IPS DF 19.7 (cell line): ENCODE measurements at places on chromosomes 2 and 18.

DNA sequence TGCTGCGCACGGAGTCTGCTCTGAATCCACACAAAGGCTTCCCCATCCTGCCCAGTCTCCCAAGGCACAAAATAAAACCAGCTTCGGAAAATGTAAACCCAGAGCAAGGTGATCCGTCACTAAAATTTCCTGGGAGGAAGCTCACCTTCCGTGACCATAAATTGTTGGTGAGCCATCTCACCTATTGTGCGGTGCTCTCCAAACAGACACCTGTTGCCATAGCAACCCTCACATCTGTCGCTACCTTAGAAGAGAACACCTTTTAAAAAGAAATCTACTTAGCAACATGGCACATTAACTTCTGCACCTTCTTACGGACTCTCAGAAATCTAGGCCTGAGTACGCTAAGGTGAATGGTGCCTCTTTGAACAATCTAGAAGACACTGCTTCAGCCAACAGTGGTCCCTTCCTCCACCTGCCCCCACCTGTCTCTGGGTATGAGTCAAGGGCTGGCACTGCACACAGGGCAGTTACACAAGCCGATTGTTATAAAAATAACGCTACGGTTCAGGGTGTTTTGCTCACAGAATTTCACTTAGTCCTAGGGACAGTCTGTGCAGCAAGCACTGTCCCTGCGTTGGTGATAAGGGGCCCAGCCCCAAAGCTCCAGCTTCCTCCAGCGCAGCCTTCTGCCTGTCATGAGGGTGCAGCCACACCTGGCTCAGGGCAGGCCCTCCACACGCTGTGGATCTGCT is 114.9 kb upstream of the ID2 start:
- DNase-seq = no peak

DNA sequence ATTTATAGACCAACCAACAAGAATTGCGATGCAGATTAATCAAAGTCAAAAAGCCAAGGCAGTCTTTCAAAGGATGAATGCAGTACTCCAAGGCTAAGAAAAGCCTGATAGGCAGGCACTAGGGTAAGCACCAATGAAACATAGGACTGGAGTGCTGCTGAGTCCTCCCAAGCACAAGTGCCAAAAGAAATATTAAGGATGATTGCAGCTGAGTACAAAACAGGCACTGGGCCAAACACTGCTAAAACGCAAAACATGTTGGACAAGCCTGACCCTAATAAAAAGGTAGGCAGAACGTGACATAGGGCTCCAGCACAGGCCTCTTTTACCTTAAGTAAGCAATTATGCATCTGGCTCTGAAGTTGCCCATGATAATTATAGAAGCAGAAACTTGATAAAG is 160.1 kb upstream of the LRP1B start:
- no peak for DNase-seq

DNA sequence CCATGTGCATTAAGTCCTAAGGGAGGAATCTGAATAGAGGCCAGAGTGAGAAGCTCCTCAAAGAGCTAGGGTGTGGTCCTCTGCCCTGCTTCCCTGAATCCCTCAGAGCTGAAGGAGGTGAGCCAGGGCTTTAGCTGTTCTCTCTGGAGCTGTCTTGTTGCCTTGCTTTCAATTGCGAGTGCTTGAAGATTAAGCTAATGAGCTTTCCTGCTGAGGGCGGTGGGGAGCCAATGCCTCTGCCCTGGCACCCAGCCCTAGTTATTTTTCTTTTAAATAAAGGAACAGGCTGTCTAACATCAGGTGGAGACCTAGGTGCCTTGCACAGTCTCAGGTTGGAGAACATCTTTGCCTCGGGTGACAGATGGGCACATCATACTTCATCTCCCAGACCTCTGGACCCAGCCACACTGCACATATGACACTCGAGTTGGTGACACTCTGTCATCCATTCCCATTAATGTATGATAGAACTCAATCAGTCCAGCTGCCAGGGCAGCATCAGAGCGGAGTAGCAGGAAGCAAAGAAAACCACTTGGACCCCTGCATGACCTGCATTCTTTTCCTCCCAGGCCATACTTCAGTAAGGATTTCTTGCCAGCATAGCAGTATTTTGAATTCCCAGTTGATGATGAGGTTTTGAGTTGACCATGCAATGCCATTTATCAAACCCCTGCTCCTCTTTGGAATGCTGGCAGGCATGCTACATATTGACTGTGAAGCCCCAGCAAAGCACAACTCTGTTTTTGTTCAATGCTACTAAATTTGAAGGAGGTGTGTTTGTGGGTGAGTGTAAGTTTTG is 292.7 kb downstream of the RNF144A start:
- DNase-seq = no peak

DNA sequence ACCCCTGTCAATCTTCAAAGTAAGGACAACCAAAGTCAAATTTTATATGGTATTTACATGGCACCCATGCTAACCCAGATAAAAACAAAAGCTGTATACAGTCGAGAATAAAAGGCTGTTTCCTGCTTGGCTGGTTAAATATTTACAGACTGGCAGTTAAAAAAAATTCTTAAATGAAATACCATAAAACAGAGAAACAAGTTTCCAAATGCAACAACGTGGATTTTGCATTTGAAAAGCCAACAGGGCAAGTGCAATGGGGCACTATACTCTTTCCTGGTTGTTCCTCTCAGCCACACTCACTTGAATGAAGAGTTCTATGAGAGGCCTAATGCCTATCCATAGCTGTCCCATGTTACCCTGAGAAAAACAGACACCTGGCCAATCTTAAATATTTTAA is 6.1 kb upstream of the NR4A2 start:
- no peak for DNase-seq

DNA sequence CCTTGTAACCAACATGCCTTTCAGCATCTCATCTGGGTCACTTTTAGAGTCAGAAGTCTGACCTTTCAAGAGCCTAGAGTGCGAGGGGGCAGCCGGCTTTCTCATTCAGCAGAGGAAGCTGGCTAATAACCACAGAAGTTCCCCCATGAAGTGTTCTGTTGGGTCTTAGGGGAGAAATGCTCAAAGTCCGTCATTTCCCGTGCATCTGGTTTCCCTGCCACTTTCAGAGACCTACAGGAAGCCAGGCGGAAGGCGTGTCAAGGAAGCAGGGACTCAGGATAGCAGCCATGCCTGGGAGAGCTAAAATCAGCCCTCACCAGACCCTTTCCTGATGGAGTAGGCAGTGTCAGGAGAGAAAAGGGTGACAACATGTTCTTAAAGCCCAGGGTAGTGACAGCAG is 301.8 kb upstream of the ID2 start:
- no peak for DNase-seq

GRCh38 chr2:152488075-152488474 is 153.1 kb downstream of the FMNL2 start:
- no peak for DNase-seq

GRCh38 chr2:9139491-9140443 is 66.8 kb upstream of the ASAP2 start:
- no peak for DNase-seq

DNA sequence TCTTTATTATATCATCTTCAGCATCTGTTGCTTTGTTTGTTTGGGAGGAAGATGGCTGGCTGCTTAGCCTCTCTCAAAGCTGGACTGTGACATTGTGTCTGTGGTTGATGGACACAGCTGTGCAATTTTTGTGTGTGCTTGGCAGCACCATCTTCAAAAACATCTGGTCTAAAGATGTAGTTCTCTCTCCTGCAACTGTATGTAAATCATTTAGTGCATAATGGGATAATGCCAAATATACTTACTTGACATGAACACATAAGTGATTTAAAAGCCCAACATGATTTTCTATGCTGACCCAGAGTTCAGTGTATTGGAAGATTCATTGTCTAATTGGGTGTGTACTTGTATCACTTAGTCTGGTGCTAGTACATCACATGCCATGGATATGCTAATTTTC is 112.2 kb downstream of the MAP4K4 start:
- no peak for DNase-seq

- DNase-seq = no peak
These were observed 32.9 kb upstream of the GLI2 start for GRCh38 chr2:120702801-120703200.

DNA sequence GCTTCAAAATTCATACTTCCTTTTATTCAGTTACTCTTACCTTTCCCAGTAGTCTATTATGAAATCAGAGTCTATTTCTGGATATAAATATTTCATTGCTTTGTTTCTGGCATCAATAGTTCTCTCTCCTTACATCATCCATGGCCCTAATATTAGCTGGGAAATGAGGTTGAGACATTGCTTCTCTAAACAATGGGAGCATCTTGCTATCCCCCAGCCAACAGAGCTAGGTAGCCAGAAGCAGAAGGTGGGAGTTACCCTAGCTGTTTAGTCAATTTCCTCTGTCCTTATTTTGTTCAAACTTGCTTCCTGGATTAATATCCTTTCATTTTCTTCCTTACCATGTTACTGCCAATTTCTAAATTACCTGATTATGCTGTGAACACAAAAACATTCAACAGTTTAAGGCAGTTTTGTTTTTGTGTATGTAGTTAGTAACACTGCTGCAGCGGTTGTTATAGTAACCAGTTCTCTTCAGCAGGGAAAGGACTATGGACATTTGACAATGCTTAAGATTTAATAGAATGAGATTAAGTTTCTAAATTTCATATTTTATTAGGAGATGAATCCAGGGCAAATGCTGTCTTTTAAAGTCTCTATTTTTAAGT is 160.5 kb upstream of the KCNJ3 start:
- DNase-seq = no peak

DNA sequence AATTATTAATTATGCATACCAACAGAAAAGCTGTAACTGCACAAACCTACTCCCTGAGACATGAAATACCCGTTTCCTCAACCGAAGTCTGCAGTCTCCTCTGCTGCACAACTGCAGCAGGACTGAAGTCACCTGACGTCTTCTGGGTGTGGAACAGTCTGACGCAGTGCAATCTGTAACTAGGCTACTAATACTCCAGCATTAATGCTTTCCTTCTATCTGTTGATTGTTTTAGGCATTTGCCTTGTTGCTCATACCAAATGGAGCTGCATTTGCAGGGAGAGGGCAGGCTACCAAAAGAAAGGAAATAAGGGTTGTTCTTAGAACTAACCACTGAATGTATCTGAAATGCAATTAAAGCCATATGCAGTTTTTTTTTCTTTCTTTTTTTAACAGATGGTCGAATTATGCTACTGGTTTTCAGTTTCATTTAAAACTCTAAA is 40.1 kb downstream of the RTN4 start:
- DNase-seq = no peak

DNA sequence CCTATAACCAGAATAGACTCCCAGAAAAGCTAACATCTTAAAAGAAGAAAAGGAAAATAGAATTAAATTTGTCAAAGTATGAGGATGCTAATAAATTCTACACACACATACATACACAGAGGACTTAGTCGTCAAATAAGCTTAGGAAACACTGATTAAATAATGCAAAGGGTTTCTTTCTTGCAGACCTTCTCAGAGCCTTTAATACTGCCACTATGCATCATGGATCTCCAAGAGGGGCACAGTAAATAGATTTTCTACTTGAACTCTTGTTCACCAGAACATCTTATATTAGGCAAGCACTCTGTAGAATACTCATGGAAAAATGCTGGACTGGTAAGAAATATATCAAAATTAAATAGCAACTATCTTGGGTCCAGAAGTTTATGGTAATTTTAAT is 69.4 kb downstream of the ANKRD44 start:
- DNase-seq = no peak

- DNase-seq = no peak
These were observed 108.3 kb upstream of the LRATD1 start for GRCh38 chr2:14524041-14524802.

- no peak for DNase-seq
These were observed 32.8 kb upstream of the CD226 start for GRCh38 chr18:69980509-69980908.

- no peak for DNase-seq
These were observed 358.5 kb upstream of the DSEL start for GRCh38 chr18:67875060-67875459.

GRCh38 chr2:205033431-205033830 is 488.2 kb downstream of the PARD3B start:
- no peak for DNase-seq

- DNase-seq = no peak
These were observed 48.9 kb upstream of the COBLL1 start for GRCh38 chr2:164890544-164890943.

DNA sequence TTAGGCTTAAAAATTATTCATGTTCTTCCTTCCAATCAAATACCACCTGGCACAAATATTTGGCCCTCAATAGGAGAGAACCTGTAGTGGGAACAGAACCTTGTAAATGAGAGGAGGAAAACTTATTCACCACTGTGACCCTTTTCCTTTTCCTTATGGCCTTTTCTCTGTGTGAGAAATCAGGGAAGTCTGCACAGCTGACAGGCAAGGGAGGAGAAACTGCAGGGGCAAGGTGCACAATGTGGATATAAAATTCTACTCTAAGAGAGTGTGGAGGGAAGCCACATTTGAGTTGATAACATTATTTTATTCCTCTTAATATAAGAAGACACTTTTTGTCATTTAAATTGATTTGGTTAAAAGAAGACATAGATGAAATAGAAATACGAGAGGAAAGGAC is 1247.0 kb upstream of the CHAC2 start:
- no peak for DNase-seq
